ENCODE measurements at places on chromosomes 5 and 9. TPM values are rescaled to one million over a fixed set of nuclear protein-coding genes. Genes with fewer than 3 reads are reported as not detected.

GRCh38 chr5:2867373-2867933 is 116.0 kb upstream of the IRX2 start:
- peak; percentile 17 for DNase-seq

GRCh38 chr9:14165376-14166035 is 148.4 kb downstream of the NFIB start:
- DNase-seq, result no peak

GRCh38 chr9:134190232-134191121 is 26.1 kb upstream of the RNU6ATAC start:
- peak; percentile 56 for DNase-seq

- peak; percentile 69 for DNase-seq
Measured at GRCh38 chr5:7745882-7746610, 104.9 kb downstream of the CFAP90 start.

GRCh38 chr5:9540791-9541190 is 5.1 kb downstream of the SEMA5A start:
- no peak for DNase-seq

Gene CCNO
- not detected for total RNA-seq

Gene NPM1
- total RNA-seq, result 585 TPM

Gene TMEM252
- total RNA-seq, result not detected

Gene ERAP2
- total RNA-seq, result 26.9 TPM
